Stimulated activated CD8-positive, alpha-beta memory T cell treated with anti-CD3 and anti-CD28 coated beads, Interleukin-4, amount 100 ng/mL, for 1 hour (primary cell): ENCODE measurements at places on chromosomes 5 and 9.

DNA sequence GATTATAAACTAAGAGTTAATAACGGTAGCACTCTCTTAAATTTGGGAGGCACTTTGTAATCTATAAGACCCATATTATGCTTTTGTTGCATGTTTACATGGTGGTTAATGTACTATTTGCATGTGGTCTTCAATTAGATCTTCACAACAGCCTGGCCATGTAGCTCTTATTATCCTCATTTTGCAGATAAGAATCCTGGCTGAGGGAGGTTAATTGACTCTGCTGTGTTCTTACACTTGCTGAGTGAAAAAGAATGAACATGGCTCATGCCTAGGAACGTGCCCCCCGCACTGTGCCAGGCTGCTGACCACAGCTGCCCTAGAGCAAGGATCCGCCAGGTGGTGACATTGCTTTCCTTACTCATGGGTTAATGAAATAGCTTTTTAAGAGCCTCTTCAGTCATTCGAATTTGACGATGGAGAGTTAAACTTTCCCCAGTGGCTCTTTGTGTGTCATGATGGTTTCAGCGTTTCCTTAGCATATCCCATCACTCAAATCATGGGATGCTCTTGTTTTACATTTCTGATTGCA, 97.9 kb downstream of the CDH6 start:
- no peak for DNase-seq

DNA sequence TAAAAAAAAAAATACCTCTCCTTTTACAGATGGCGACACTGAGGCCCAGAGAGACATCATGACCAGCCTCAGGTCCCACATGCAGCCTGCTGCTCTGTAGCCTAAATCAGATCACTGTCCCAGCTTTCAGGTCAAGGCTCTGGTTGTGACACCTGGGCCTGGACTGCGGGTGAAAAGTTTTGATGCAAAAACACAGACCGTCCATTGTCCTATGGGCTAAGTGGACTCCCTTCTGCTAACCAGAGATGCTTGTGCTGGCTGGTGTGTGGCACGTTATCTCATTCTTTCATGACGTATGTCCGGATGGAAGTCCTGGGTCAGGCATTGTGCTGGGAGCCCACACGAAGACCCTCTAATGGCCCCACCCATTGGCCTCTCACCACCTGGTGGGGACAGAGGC, 7.8 kb downstream of the NEK6 start:
- DNase-seq: no peak

- no peak for DNase-seq
Observed at GRCh38 chr9:109482391-109482916, 15.7 kb downstream of the PTPN3 start.

DNA sequence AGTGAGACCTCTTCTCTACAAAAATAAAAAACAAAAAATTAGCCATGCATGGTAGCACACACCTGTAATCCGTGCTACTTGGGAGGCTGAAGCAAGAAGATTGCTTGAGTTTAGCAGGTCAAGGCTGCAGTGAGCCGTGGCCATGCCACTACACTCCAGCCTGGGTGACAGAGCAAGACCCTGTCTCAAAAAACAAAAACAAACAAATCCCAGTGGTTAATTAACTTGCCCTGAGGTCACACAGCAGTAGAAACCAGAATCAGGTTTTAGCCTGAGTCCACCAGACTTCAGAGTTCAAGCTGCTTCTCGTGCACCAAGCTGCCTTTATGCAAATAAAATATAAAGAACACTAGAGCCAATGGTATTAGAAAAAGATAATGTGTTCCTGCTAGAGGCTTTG, 169.7 kb downstream of the GOLPH3 start:
- DNase-seq: no peak

DNA sequence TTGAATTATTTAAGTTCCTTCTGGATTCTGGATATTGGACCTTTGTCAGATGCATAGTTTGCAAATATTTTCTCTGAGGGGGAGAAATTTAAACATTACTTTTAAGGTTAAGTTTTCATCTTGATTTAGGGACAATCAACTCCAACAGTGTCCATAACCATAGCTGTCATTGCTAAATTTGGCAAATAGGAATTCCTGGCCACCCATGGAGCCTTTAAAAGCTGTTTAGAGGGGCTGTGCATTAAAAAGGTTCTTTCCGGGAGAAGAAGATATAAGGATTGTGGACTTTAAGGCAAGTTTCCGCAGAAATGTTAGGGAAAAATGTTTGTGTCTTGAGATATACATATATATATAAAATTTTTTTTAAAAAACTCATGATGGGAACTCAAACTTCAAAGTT, 339.7 kb downstream of the ADAMTS6 start:
- DNase-seq: no peak

DNA sequence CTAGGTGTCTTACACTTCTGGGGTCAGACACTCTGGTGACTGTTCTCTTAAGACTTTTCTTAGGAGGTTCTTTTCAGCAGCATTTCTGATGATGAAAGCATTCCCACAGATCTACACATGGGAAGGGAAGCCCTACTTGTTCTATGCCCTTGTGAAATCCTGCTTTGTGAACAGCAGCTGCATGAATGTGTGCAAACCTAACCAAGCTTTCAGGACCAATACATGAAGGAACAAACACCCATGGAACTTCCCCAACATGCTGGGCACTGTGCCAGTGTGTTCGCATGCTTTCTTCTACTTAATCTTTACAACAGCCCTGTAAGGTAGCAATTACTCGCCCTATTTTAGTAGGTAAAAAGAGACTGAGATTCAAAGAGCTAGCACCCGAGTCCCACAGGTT, 439.9 kb upstream of the KLF4 start:
- no peak for DNase-seq

DNA sequence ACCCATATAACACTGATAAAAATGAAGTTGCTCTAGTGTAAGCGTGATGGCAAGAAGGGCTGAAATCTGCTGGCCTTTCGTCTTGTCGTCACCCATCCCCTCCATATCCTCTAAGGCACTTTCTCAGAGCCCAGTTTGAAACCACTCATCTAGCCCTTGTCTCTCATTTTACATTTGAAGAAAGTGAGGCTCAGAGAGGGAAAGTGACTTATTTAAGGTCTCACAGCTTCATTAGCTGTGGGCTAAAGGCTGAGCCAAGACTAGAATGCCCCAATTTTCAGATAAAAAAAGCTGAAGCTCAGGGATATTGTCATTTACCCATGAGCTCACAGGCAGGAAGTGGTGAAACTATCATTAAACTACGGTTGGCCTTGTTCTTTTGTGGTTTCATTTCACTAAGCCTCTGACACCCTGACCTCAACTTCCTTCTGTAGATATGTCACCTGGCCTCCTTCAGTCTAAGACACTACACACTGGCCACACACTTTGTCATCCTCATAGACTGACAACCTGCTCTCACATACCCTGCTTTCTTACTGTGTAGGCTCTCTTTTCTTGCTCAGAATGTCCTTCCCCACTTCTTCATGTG, 176.7 kb upstream of the DMAC1 start:
- DNase-seq: peak; percentile 24

GRCh38 chr5:40746703-40747102, 9.1 kb downstream of the TTC33 start:
- no peak for DNase-seq

DNA sequence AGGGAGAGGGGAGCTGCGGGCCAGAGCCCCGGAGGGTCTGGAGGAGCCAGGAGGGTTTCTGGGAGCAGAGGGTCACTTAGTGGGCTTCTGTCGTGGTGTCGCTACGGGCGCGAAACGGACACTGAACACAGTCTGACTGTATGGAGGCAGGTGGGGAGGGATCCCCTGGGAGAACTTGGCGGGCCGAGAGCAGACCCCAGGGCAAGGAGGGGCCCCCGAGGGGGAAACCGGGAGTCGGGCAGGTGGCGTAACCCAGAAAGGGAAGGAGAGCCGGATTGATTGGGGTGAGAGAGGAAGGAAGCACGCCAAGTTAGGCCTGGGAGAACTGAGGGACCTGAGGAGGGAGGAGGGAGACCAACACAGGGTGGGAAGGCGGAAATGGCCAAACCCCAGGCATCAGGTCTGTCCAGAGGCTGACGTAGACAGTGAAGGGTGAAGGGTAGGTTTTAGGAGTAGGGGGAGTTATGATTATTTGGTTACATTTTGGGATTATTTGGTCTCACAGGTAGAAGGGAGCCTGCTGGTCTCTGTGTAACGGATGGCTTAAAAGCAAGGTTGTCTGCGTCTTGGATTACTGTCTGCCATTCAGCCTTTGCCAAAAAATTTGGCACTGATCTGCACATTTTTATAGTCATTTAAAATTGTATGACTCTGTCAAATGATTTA, 3.3 kb upstream of the MSMP start:
- no peak for DNase-seq
